ENCODE measurements at places on chromosomes 7 and 10. TPM values are rescaled to one million over a fixed set of nuclear protein-coding genes. Genes with fewer than 3 reads are reported as not detected.

NRBF2 gene
- total RNA-seq = 30.7 TPM

ATOH7 gene
- total RNA-seq = 0.48 TPM

ATG9B gene
- 0.13 TPM for total RNA-seq

CNPY1 gene
- not detected for total RNA-seq

FAM237B gene
- not detected for total RNA-seq

ADAP1 gene
- total RNA-seq = 14.8 TPM

ASB4 gene
- not detected for total RNA-seq

KLF14 gene
- 0.13 TPM for total RNA-seq

IL6 gene
- total RNA-seq = 0.40 TPM

SRGN gene
- 60.0 TPM for total RNA-seq

PRPF18 gene
- total RNA-seq = 22.4 TPM

MBL2 gene
- not detected for total RNA-seq

LHFPL3 gene
- total RNA-seq = not detected

NEBL gene
- total RNA-seq = 8.4 TPM

EFCAB10 gene
- 0.26 TPM for total RNA-seq

LRGUK gene
- total RNA-seq = under 0.01 TPM

TLL2 gene
- total RNA-seq = 0.26 TPM

AKR1C8 gene
- total RNA-seq = not detected

ABCB1 gene
- not detected for total RNA-seq

SLC26A5 gene
- not detected for total RNA-seq

C10orf67 gene
- total RNA-seq = not detected

PTPRZ1 gene
- not detected for total RNA-seq

PNLIP gene
- not detected for total RNA-seq

TEX47 gene
- total RNA-seq = not detected

SAMD9 gene
- 7.7 TPM for total RNA-seq

KCNH2 gene
- under 0.01 TPM for total RNA-seq

SP8 gene
- total RNA-seq = not detected

NCF1 gene
- total RNA-seq = not detected

DNAJC12 gene
- 21.9 TPM for total RNA-seq

AGAP9 gene
- 1.3 TPM for total RNA-seq

ZNF503 gene
- total RNA-seq = 112 TPM

SLC18A3 gene
- not detected for total RNA-seq

CTAGE8 gene
- total RNA-seq = 0.26 TPM

DDX50 gene
- 44.5 TPM for total RNA-seq

FOXP2 gene
- total RNA-seq = 1.4 TPM

SUN3 gene
- total RNA-seq = not detected

CTAGE4 gene
- total RNA-seq = 0.72 TPM

DNAH11 gene
- 1.2 TPM for total RNA-seq

SPAG6 gene
- total RNA-seq = not detected

WASHC2C gene
- total RNA-seq = 18.4 TPM

POLL gene
- total RNA-seq = 31.5 TPM

CASTOR2 gene
- 12.9 TPM for total RNA-seq

ZNF853 gene
- total RNA-seq = 5.8 TPM

Measured in epithelial cell of alveolus of lung (primary cell).